ENCODE measurements at places on chromosomes 1 and 21.
A peak's percentile ranks its signal among the peaks of the same experiment; 100 is the strongest.

- no peak for DNase-seq
Measured at GRCh38 chr1:40094466-40095110, 2.5 kb downstream of the PPT1 start.

DNA sequence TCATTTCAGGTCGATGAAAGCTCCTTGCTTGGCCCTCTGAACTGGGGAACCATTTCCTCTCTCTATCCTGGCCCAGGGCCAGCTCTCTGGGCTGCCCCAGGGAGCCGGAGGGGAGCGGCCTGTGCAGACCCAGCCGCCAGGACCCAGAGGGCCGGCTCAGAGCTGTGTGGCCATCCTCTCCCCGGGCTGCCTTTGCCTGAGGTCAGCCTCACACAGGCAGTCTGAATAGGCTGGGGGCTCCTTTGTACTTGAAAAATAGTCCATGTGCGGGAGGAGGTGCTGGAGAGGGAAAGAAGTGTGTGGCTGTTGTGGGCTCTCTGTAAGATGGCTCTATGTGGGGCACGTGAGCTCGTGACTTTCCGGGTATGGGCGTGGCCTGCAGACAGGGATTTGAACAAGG, 275.1 kb upstream of the VAMP3 start:
- no peak for DNase-seq

DNA sequence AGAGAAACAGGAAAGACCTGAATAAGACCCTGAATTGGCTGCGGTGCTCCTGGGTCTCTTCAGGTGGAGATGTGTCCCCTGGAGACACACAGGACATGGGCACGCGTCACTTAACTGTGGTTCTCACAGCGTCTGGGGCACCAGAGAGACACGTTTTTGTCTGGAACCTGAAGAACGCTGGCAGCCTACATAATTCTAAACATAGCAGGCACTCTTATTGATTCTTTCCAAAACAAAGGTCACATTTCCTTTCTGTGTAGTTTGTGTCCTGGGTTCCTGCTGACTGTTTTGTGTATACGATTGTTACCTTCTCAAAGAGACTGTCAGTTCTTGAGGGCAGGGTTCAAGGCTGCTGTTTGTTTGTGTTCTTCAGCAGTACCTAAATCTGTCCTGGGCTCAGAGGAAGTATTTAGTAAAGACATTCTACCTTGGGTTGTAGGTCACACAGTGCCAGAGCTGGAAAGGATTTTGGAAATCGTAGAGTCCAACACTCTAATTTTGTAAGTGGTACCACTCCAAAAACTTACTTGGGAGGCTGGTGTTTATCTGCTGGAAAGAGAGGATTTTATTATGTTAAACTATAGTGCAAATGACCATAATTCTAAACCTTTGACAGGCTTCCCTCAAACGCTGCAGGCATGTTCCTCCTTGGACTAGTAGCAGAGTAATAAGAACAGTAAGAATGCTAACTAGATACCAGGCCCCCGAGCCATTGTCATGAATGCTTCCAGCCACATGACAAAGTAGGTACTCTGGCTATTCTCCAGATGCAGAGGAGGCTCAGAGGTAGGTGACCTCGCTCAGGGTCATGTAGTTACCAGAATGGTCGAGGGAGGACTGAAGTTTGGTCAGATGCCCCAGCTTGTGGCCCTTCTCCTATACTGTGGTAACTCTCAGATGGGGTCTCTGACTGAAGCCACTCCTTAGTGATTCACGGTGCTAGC, 164.3 kb downstream of the DHRS3 start:
- DNase-seq = no peak

- DNase-seq = no peak
Measured at GRCh38 chr1:185960422-185961321, 226.5 kb downstream of the HMCN1 start.

GRCh38 chr1:38138498-38139233, 92.1 kb upstream of the POU3F1 start:
- no peak for DNase-seq

DNA sequence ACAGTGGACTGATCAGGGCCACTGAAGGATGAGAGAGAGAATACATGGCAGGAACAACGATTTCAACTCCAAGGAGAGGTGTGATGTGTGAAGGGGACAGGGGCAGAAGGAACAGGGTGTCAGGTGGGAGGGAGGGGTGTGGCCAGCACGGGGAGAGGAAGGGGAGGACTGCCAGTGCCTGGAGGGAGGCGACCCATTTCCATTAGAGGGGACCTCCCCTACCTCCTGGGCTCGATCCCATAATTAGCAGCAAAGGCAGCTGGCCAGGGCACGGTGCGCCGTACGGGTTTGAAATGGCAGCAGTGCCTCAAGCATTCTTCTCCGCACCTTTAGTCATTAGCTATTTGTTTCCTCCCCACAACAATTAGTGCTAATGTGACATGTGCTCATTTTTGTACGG, 22.7 kb downstream of the CRYAA start:
- DNase-seq = peak; percentile 36

DNA sequence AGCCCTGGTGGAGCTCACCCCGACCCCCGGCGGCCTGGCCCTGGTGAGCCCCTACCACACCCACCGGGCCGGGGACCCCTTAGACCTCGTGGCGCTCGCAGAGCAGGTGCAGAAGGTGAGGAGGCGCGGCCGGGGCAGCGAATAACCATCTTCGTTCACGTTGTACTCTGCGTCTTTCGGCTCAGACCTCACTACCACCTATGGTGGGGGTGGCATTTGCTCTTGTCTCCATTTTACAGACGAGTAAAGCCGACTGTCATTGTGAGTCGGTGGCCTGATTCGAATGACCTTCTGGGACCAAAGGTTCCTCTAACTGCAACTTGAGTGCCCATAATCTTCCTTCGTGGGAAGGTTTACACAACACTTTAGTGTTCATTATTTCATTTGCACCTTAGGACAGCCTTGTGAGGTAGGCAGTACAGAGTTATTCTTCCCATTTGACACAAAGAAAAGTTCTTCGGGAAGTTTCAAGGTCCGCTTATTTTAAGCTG, 506 bp downstream of the C1orf50 start:
- no peak for DNase-seq

DNA sequence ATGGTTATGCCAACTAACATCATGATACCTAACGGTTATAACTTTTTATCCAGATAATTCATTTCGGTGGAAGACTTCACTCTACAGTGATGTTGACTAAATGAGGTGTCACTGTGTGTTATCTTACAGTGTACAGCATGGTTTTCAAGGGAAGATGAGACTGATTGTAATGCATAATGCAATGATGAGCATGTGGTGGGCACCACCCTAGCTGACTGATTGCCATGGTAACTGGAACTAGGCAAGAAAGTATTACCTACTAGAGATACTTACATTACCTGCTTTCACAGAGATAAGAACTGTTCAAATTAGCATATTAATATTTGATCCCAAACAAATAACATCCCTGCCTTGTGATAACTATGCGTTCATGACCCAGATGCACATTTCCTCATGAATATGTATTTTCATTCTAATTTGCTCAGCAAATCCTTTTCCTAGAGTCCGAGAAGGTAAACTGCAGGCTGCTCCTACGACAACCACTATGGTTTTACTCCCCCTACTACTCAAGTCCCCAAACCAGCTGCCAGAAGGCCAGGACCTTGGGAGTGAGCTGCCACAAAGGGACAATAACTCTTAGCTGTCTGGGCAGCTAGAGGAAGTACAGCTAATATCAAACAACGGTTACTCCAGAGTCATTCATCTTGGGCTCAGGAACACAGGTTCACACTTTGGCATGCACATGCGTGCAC, 29.2 kb downstream of the TRABD2B start:
- no peak for DNase-seq

DNA sequence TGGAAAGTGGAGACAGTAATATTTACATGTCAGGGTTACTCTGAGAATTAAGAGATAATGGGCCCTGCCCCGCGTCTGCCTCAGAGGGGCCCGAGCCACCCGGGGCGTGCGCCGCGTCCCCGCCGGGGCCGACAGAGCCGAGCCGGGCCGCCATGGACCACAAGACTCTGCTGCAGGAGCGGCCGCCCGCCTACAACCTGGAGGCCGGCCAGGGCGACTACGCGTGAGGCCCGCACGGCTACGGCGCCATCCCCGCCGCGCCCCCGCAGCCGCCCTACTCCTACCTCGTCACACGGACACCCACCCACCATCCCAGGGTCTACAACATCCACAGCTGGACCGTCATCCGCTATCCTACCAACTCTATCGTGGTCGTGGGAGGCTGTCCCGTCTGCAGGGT, 35.1 kb upstream of the LRRC39 start:
- DNase-seq = no peak

GRCh38 chr1:156259805-156260204, 11.9 kb upstream of the PAQR6 start:
- no peak for DNase-seq

DNA sequence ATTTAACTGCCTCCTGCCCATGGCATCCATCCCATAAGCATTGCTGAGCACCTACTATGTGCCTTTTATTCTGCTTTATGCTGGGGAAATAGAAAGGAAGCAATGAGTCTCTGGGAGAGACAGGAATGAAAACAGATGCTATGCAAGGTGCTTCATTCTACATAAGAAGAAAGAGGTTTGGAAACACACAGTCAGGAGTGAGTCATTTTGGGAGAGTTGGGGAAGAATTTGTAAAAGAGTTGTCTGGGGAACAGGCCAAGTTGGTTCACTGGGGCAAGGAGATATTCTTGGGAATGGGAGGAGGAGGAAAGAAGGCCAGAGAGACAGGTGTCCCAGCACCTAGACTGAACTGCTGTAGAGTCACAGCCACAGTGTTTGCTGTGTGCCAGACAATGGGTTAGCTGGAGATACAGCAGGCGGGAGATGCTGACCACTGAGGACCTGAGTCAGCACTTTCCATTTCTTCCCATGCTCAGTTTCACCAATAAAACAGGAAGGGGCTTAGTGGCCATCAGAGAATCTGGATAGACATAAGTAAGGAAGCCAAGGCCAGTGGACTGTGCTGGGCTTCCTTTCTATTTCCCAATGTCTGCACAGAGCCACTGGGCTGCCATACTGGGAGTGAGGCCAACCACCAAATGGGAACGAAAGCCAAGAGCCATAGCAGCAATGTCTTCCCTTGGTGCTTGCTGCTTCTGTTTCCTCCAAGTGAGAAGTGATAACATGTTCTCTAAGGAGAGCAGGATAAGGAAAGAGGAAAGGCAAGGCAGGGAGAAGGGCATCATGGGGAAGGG, 187.7 kb upstream of the USP24 start:
- DNase-seq = no peak

GRCh38 chr1:155104605-155105534, 22.8 kb upstream of the EFNA1 start:
- DNase-seq = no peak

GRCh38 chr1:162689745-162690671, 57.7 kb downstream of the DDR2 start:
- no peak for DNase-seq

DNA sequence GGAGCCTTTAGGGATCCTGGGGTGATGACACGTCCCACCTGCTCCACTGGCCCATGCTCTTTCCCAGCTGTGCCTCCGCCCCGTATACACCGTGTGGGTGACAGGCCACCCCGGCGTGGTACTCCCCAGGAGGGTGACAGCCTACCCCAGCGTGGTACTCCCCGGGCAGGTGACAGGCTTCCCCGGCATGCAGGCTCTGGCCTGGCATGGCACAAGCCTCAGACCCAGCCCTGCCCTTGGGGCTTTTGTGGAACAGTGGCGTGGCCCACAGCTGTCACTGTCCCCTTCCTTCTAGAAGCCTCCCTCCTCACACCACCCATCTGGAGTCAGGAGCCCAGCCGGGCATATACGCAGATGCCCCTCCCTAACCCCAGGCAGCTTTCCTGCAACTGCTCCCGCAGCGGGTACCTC, 4.7 kb upstream of the PFKL start:
- no peak for DNase-seq

- no peak for DNase-seq
Measured at GRCh38 chr1:101971304-101971703, 25.4 kb downstream of the OLFM3 start.

DNA sequence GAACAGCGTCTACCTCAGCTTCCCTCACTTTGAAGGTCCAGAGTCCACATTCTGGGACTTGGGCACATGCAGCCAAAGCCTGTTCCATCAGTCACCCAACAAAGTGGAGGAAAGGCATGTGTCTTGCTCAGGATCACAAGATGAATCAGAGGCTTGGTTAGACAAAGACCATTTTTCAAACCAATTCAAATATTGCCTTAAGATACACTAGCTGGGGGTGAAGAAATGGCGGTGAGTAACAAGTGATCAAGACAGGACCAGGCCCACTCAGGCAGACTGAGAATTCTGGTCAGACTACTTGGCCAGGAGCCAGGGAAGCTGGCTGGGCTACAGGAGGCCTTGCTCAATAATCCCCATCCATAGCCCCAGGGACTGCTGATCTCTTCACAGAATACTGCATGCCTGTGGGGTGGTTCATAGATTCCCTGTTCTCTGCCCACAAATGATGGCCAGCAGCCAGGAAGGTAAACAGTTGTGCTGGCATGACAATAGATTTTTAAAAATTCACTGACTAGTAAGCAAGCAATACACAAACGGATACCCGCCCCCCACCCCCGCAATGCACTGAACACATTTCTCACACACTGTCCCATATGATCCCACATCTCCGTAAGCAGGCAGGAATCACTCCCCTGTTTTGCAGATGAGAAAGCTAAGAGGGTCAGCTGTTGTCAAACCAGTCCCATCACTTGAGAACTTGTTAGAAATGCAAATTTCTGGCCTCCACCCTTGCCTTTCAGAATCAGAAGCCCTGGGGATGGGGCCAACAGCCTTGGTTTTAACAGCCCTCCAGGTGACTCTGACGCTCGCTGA, 27.2 kb downstream of the ERI3 start:
- no peak for DNase-seq

DNA sequence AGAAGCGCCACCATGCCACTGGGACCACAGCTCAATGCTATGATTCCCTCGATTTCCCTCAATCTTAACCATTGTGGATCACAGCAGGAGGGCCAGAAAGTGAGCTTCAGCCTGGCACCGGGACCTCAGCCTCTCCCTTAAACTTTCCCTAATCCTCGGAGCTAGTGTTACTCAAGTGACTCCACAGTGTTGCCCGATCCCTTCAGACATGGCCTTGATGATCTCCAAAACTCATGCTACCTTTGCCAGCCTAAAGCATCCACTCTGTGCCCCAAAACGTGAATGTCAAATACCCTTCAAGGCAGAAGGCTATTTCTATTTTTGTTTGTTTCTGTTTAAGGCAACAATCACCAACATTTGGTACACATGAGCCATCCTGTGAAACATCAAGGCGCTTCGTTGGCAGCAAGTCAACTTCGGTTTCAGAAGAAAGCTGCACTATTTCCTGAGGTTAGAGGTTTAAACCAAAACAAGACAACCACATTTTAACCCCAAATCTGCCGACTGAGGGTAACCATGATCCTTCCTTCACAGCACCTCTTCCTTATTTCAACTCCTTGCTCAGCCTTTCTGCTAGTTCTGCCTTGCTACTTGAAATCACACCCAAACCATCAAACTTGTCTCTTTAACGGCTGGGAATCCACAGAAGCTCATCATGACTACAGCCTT, 94.4 kb upstream of the KRTAP19-8 start:
- DNase-seq = peak; percentile 86

DNA sequence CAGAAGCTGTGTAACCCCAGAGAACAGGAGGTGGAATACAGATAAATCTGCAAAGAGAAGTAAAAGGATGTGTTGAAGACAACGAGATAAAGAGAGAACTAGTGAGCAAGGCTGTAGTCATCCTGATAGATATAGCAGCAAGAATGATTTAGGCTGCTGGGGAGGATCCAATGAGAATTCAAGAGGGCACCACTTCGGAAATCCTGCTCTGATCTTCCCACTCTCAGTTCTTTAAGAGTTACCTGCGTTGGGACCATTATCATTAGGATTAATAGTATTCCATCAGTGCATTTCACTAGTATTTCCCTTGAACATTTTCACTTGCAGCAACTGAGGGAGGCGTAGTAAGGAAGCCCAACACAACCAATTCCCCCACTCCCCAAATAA, at the start of gene BRINP3:
Gene BRINP3, minus strand, starts transcription at position 103 of the 387 bp plus-strand sequence.
- DNase-seq = no peak

Data from activated effector memory CD4-positive, alpha-beta T cell treated with anti-CD3 and anti-CD28 coated beads, Interleukin-2, amount 50 U/mL, for 16 hours (primary cell).